Mesenteric fat pad (tissue), 1 donor: ENCODE measurements at places on chromosomes 7 and 10.

DNA sequence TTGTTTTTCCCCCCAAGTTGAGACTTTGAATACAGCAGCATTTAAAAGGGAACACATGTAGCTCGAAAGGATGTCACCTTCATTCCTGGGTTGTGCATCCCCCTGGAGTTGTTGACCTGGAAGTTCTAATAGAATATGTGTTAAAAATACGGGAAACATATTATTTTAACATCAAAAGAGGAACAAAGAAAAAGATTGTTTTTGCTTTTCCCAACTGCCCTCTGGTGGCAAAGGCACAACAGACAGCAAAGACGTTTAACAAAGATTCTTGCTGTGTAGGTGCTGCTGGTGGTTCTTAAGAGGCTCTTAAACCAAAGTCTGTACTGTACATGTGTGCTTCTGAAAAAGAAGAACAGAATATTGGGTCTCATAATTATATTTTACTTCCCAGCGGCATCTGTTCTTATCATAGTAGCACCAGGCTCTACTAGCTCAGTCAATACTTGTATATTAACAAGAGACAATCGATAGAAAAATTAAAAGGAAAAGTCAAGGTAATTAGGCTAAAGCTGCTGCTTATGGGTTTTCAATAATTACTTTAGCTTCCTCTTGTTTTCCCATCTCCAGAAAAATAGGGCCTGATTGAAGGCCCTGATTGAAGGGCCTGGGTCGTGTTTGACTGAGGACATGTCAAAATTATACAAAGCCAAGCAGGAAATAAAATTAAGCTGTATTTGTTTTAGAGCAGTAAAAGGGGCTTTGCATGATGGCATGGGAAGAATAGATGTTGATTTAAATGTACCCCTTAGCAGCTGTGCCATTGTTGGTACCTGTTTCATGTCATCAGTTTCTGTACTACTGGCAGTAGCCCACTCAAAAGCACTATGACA, 384.2 kb upstream of the LRGUK start:
- no peak for DNase-seq

GRCh38 chr7:44964384-44964830, 14.4 kb downstream of the MYO1G start:
- DNase-seq = no peak

GRCh38 chr10:78524941-78525340, 491.3 kb downstream of the RPS24 start:
- DNase-seq = peak; percentile 39

GRCh38 chr10:6400331-6400730, 179.7 kb downstream of the PRKCQ start:
- no peak for DNase-seq

DNA sequence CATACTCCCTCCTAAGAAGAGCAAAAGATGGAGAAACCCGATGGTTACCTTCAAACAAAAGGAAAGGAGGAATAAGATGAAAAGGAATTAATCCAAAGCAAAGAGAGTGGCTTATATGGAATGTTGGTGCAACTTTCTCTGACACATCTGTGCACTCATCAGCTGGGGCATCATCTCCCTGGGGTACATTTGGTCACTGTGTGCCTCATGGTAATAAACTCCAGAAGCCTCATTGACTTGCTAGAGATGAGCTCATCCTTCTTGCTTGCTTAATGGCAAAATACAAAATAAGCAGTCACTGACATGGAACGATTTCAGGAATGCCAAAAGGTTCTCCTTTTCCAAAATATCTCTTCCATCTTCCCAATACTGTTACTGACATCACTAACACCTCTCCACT, 22.5 kb downstream of the CAV1 start:
- no peak for DNase-seq

DNA sequence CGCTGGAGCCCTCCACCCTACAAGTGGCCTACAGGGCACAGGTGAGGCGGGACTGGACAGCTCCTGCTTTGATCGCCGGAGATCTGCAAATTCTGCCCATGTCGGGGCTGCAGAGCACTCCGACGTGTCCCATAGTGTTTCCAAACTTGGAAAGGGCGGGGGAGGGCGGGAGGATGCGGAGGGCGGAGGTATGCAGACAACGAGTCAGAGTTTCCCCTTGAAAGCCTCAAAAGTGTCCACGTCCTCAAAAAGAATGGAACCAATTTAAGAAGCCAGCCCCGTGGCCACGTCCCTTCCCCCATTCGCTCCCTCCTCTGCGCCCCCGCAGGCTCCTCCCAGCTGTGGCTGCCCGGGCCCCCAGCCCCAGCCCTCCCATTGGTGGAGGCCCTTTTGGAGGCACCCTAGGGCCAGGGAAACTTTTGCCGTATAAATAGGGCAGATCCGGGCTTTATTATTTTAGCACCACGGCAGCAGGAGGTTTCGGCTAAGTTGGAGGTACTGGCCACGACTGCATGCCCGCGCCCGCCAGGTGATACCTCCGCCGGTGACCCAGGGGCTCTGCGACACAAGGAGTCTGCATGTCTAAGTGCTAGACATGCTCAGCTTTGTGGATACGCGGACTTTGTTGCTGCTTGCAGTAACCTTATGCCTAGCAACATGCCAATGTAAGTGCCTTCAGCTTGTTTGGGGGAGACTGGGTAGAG, at the start of gene COL1A2:
Gene COL1A2 (plus strand): TSS at position 459 of the 704 bp plus-strand sequence. CDS start 137 bp downstream, at position 596.
- peak; percentile 91 for DNase-seq

DNA sequence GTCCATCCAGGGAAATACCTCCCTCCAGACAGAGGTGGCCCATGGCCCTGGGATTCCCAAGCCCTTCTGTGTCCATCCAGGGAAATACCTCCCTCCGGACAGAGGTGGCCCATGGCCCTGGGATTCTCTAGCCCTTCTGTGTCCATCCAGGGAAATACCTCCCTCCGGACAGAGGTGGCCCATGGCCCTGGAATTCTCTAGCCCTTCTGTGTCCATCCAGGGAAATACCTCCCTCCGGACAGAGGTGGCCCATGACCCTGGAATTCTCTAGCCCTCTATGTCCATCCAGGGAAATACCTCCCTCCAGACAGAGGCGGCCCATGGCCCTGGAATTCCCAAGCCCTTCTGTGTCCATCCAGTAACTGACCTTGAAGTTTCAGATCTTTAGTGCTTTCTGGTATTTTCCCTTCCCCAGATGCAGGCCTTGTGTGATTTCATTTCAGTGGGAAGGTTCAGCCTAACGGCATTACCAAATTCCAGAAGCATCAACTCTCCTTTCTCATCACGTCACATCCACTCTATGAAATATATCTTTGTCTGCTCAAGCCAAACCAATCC, 28.8 kb upstream of the DIP2C start:
- DNase-seq = no peak

GRCh38 chr10:110811791-110812581, 59.7 kb upstream of the PDCD4 start:
- no peak for DNase-seq

DNA sequence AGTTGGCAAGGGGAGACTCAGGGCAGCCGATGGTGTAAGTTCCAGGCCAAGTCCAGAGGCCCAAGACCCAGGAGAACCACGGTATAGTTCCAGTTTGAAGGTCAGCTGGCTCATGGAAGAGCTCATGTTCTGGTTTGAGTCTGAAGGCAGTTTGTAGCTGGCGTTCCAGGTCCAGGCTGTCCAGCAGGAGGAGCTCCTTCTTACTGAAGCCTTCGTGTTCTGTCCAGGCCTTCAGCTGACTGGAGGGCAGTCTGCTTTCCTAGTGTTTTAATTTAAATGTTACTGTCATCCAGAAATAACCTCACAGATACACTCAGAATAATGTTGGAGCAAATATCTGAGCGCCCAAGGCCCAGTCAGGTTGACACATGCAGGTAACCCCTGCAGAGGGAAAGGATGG, 4.2 kb downstream of the SUN1 start:
- no peak for DNase-seq

DNA sequence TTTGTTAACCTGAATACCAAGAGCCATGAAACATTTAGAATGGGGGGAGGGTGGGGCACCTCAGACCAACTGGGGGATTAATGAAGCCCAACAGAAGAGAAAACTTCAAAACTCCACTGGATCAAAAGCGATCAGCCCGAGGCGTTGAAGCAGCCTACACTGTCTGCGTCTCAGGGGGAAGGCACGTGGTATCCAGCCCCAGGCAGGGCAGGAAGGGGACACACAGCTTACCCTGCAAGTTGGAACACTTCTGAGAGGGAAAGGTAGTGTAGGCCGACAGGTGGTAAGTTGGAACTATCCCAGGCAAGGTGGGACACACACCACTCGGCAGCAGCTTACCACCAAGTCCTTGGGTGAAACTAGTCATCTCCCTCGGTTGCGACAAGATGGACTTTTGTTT, 102.9 kb downstream of the TAX1BP1 start:
- no peak for DNase-seq

DNA sequence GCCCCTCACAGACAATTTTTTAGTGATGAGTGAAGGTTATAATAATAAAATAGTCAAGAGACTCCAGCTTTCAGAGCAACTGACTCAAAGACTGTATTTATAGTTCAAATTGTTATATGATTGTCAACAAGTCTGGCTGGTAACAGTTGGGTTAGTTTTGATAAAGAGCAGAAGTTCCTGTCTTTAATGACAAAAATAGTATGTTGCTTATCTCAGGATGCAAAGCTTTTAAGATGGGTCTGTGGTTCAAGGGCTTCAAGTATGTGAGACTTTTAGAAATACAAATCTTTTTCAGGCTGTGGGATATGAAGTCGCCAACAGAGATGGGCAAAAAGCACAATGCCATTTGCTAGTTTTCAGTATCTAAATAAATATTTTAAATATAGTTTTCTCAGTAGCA, 118.4 kb downstream of the ABCA13 start:
- no peak for DNase-seq

DNA sequence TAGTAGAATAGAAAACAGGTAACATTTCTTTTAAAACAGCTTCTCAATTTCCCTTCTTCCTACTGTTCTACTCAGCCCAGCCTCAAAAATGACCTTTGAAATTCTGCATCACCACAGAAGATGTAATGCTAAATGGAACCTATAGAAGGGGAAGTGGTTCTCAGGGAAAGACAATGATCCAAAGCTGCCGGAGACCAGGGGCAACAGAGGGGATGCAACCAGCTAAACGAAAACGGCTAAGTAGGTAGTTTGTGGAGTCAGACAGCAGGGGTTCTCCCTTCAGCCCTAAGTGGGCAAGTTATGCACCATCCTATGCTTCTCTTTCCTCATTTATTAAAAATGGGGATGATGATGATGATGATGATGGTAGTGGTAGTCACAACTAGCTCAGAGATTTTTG, 214.3 kb downstream of the ELMO1 start:
- no peak for DNase-seq

DNA sequence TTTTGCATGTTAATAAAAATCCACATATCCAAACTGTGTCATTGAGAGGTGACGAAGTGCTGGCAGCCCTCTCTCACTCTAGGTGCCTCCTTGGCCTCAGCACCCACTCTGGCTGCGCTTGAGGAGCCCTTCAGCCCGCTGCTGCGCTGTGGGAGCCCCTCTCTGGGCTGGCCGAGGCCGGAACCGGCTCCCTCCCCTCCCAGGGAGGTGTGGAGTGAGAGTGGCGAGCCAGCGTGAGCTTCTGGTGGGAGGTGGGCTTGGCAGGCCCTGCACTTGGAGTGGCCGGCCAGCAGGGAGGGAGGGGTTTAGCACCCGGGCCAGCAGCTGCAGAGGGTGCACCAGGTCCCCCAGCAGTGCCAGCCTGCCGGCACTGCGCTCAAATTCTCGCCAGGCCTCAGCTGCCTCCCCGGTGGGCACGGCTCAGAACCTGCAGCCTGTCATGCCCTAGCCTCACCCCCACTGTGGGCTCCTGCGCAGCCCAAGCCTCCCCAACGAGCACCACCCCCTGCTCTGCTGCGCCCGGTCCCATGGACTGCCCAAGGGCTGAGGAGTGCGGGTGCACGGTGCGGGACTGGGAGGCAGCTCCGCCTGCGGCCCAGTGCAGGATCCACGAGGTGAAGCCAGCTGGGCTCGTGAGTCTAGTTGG, 11.1 kb downstream of the YAE1 start:
- no peak for DNase-seq

- no peak for DNase-seq
These were observed 228.9 kb upstream of the CELF2 start for GRCh38 chr10:10788761-10789160.

GRCh38 chr7:159192013-159192412, 47.3 kb upstream of the VIPR2 start:
- DNase-seq = no peak

- no peak for DNase-seq
These were observed 41.7 kb downstream of the ARHGAP12 start for GRCh38 chr10:31886885-31887284.

DNA sequence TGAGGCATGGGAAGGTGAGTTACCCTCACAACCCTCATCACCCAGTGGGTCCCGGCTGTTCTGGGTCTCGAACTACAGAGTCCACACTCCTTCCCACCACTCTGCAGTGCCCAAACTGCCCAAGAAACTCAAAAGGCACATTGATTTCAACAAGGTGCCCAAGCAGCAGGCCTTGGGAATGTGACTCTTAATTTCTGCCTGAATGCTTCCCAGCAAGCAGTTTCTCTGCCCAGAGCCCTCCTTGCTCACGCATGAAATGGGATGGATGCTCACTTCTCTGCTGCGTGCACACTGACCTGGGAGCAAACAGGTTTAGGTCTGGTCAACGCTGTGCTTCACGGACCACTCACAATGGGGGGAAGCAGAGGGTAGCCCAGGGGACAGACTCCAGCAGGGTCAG, 77.9 kb downstream of the GRB10 start:
- DNase-seq = no peak

- peak; percentile 89 for DNase-seq
These were observed 1.5 kb downstream of the CTBP2 start for GRCh38 chr10:125158601-125159485.
